Panc1 (cell line): ENCODE measurements at places on chromosomes 5 and 9.

DNA sequence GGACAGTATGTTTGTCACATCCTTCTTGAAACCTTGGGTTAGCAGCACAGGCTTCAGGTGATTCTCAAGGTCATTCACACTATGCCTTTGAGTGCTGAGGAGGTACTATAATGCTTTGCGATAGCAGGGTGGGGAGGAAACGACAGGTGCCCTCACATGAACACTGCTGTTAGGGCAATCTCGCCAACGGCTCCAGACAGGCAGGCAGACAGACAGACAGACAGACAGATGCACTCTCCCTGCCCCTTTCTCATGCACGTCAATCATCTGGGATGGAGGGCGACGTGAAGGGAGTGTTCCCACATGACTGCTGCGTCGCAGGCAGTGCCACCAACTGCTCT is 82.9 kb downstream of the RAPGEF1 start:
- no peaks in the 10 kb centered on the region for H3K27me3 ChIP-seq
- H3K4me3 ChIP-seq: no peak overlapping the region
- H3K27ac ChIP-seq: peak overlapping the region; percentile 95
- DNase-seq: no peak
- no peaks in the 10 kb centered on the region for H3K36me3 ChIP-seq

GRCh38 chr9:114072184-114073140 is 5.6 kb downstream of the AMBP start:
- H3K4me3 ChIP-seq: no peak overlapping the region
- no peak overlapping the region for H3K27ac ChIP-seq
- no peaks in the 10 kb centered on the region for H3K4me1 ChIP-seq
- no peaks in the 10 kb centered on the region for H3K36me3 ChIP-seq

GRCh38 chr9:625613-626012 is 215.9 kb upstream of the DMRT1 start:
- no peak overlapping the region for H3K4me3 ChIP-seq
- DNase-seq: no peak
- H3K36me3 ChIP-seq: no peaks in the 10 kb centered on the region
- H3K4me1 ChIP-seq: no peaks in the 10 kb centered on the region
- H3K27ac ChIP-seq: no peak overlapping the region
- H3K27me3 ChIP-seq: no peaks in the 10 kb centered on the region

DNA sequence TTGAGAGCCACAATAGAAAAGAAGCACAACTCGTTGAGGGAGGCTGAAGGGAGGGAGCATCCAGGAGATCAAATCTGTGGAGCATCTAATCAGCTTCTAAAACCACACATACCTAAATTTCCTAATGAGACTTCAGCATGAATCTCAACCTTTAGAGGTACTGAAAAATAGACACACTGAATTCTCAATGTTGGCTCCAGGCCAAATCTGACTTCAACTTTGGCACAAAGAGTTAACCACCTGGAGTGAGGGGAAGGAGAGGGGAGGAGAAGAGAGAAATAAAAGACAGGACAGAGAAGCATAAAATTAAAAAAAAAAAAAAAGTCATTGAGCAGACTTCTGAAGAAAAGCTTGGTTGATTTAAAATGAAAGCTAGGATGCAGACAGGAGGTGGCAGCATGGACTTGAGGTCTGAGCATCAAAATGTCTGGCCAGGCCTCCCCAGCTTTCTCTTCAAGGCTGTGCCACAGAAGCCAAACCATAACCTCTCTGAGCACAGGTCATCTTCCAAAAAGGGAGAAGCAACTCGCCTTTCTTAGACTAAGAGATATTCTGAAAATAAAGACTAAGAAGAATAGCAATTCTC is 205.6 kb downstream of the DENND1A start:
- no peaks in the 10 kb centered on the region for H3K4me1 ChIP-seq
- no peaks in the 10 kb centered on the region for H3K36me3 ChIP-seq
- H3K27ac ChIP-seq: no peak overlapping the region

GRCh38 chr5:134406390-134406789 is 5.3 kb downstream of the CDKN2AIPNL start:
- H3K4me3 ChIP-seq: no peak overlapping the region
- H3K27ac ChIP-seq: no peak overlapping the region
- DNase-seq: no peak
- H3K4me1 ChIP-seq: peaks cover 17% of the 10 kb centered on the region
- no peaks in the 10 kb centered on the region for H3K27me3 ChIP-seq

DNA sequence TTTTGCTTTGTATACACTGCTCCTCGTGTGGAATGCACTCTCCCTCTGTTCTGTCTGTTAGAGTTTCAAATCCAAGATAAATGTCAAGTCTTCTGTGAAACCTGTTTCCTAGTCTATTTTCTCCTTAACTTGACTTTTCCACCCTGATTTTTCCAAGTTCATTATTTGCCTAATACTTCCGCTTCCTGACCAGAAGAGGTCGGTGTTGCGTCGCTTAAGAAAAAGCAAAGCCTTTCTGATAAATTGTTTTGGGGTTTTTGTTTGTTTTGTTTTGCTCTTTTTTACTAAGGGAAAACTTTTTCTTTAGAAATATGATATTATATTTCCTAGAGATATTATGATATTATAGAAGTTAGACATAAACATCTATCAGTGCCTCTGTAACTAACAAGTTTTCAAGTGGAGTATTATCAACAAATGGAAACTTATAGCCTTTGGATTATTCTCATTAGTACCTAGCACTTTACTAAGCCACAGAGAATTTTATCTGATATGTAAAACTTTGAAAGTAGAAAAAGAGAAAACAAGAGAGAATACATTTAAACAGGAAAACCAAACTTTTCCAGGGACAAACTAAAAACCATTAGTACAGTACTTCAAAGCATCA is 55.8 kb downstream of the PHAX start:
- no peak overlapping the region for H3K27ac ChIP-seq
- H3K4me1 ChIP-seq: no peaks in the 10 kb centered on the region
- DNase-seq: no peak

- H3K27ac ChIP-seq: peak overlapping the region; percentile 52; the same call in 1 of the 2 replicates
- H3K4me1 ChIP-seq: peaks cover 4% of the 10 kb centered on the region
- H3K4me3 ChIP-seq: no peak overlapping the region
- DNase-seq: no peak
These were observed 393.3 kb downstream of the PLK2 start for GRCh38 chr5:58066557-58066956.

DNA sequence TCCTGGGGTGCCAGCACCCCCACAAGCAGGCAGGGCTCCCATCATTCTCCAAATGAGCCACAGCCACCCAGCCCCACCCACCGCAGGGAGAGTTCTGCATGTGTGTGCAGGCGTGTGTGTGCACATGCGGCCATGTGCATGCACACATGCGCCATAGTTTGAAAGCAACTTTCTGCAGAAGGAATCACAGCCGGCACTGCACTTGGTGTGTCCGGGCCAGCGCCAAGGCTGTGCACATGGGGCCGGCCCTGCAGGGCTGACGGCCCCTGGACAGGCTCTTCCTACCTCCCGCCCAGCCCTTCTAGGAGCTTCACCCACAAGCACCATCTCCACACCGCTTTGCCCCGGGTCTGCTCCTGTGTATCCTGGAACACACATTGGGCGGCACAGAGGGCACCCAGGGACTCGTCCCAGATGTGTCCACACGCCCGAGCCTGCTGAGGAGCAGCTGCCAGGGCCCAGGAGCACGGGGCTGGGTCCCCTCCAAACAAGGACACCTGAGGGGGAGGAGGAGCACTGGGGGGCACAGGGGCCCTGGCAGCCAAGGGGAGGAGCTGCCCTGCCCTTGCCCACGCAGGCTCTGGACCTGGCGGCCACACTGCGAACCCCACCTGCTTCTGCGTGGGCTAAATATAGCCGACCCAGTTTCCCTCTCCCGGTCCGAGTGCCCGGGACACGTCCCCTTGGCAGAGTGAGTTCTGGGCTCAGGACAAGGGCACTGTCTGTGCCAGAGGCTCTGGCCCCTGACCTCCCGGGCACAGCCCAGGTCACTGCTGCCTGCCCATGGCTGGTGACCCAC is 19.1 kb downstream of the TPPP start:
- H3K4me3 ChIP-seq: no peak overlapping the region
- no peaks in the 10 kb centered on the region for H3K27me3 ChIP-seq
- H3K27ac ChIP-seq: no peak overlapping the region
- H3K4me1 ChIP-seq: peaks cover 50% of the 10 kb centered on the region
- DNase-seq: no peak

GRCh38 chr5:35228310-35228709 is 2.0 kb downstream of the PRLR start:
- H3K27me3 ChIP-seq: peaks cover 12% of the 10 kb centered on the region
- H3K36me3 ChIP-seq: no peaks in the 10 kb centered on the region
- H3K27ac ChIP-seq: no peak overlapping the region
- no peak for DNase-seq
- no peak overlapping the region for H3K4me3 ChIP-seq
- peaks cover 4% of the 10 kb centered on the region; the same call in 1 of the 2 replicates for H3K4me1 ChIP-seq

GRCh38 chr5:141760193-141760592 is 78.2 kb upstream of the ARAP3 start:
- H3K4me1 ChIP-seq: no peaks in the 10 kb centered on the region; the same call in 1 of the 2 replicates
- no peak overlapping the region for H3K4me3 ChIP-seq
- H3K36me3 ChIP-seq: no peaks in the 10 kb centered on the region
- DNase-seq: no peak
- no peak overlapping the region for H3K27ac ChIP-seq

DNA sequence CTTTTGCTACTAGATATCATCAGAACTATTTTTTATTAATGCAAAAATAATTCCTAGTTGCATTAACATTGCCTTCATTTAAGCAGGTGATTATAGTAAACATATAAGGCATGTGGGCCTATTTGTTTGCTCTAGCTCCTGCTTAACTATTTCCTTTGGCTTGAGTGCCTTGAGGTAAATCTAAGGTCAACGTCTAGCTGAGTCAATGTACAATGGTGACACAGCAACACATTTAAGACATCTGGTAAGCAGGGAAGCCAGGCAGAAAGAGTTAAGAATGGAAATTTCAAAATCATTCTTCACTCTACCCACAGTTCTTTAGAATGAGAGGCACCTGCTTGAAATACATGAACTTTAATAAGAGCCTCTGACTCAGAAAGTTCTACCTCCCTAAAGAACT is 111.9 kb upstream of the FST start:
- DNase-seq: no peak
- H3K36me3 ChIP-seq: no peaks in the 10 kb centered on the region
- H3K4me3 ChIP-seq: no peak overlapping the region
- no peaks in the 10 kb centered on the region for H3K4me1 ChIP-seq

- H3K4me3 ChIP-seq: no peak overlapping the region
- DNase-seq: no peak
- H3K4me1 ChIP-seq: no peaks in the 10 kb centered on the region
- H3K27me3 ChIP-seq: no peaks in the 10 kb centered on the region
- no peaks in the 10 kb centered on the region for H3K36me3 ChIP-seq
These were observed 59.9 kb downstream of the CAVIN4 start for GRCh38 chr9:100637787-100638186.

DNA sequence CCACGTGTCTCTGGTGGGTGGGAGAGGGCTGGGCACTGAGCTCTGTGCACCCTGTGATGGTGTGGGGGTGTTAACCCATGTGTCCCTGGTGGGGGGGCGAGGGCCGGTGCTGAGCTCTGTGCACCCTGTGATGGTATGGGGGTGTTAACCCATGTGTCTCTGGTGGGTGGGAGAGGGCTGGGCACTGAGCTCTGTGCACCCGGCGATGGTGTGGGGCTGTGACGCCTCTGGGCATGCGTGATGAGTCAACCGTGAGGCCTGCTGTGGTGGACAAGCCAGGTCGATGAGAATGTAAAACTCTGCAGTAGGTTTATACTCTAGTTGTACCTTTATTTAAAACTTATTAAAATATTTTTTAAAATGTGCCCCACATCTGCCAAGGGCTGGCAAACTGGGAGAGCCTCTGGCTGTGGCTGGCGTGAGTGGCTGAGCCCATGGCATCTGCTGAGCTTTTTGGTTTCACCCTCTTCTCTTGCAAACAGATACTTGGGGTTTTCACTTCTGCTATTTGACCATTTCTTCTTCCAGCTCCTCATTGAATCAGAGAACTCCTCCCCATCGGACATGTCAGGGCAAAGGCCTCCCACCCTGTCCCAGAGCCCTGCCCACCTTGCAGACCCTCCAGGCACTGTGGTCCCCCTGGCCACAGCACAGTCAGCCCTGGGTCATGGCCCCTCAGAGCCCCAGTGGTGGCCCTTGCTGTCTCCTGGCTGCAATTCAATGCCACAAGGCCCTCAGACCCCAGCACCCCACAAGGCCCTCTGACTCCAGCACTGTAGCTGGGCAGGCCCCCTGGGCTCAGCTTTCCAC is 18.5 kb upstream of the EXOC3 start:
- H3K27ac ChIP-seq: no peak overlapping the region
- no peak for DNase-seq
- H3K4me1 ChIP-seq: no peaks in the 10 kb centered on the region
- H3K27me3 ChIP-seq: no peaks in the 10 kb centered on the region

- no peaks in the 10 kb centered on the region for H3K36me3 ChIP-seq
- no peak overlapping the region; the same call in 1 of the 2 replicates for H3K27ac ChIP-seq
- H3K4me1 ChIP-seq: peaks cover 59% of the 10 kb centered on the region
- H3K4me3 ChIP-seq: no peak overlapping the region
- no peaks in the 10 kb centered on the region for H3K27me3 ChIP-seq
- no peak for DNase-seq
These were observed 36.2 kb downstream of the NACC2 start for GRCh38 chr9:136058801-136059302.

GRCh38 chr5:176724472-176724871 is 77.2 kb downstream of the TSPAN17 start:
- no peak overlapping the region for H3K27ac ChIP-seq
- no peak for DNase-seq
- H3K4me3 ChIP-seq: no peak overlapping the region
- H3K27me3 ChIP-seq: no peaks in the 10 kb centered on the region
- H3K4me1 ChIP-seq: no peaks in the 10 kb centered on the region
- no peaks in the 10 kb centered on the region for H3K36me3 ChIP-seq

- no peaks in the 10 kb centered on the region for H3K36me3 ChIP-seq
- H3K4me1 ChIP-seq: no peaks in the 10 kb centered on the region
- no peak for DNase-seq
- H3K27me3 ChIP-seq: no peaks in the 10 kb centered on the region
- H3K27ac ChIP-seq: no peak overlapping the region
These were observed 32.1 kb upstream of the SH3TC2 start for GRCh38 chr5:149094996-149095395.

DNA sequence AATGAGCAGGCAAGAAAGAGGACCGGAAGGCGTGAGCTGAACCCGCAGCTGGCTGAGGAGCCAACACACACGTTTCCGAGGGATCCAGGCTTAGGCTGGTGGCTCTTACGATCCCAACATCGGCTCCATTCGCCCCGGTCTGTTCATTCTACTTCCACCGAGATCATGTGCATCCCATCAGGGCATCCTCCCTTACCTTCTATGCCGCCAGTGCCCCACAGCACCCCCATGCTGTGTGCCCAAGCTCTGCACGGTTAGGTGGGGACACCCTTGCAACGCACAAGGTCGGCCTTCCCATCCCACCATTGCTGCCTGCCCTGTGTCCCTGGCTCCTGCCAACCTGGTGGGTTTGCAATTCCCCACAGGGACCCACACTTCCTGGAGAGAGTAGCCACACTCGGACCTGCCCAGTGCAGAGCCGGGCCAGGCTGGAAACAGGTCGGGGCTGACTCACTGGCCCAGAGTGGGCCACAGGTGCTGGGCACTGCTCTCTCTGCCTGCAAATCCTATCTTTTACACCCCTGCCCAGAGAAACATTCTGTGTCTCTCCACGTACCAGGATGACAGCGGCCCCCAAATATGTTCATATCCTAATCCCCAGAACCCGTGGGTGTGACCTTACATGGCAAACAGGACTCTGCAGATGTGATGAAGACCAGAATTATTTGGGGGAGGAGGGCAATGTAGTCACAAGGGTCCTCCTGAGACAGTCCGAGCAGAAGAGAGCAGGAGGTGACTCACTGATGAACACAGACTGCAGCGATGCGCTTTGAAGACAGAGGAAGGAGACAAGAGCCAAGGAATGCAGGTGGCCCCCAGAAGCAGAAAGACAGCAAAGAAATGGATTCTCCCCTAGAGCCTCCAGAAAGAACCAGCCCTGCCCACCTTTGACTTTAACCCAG is 182.2 kb downstream of the AUH start:
- H3K4me3 ChIP-seq: no peak overlapping the region
- no peak overlapping the region for H3K27ac ChIP-seq
- H3K27me3 ChIP-seq: no peaks in the 10 kb centered on the region
- H3K36me3 ChIP-seq: no peaks in the 10 kb centered on the region
- DNase-seq: no peak
